Lung microvascular endothelial cell (primary cell): ENCODE measurements at places on chromosomes 13 and 19.

- DNase-seq = peak; percentile 80
Observed at GRCh38 chr13:36275190-36276002, 22.2 kb downstream of the CCDC169 start.

GRCh38 chr19:11356676-11357550 is 1.7 kb downstream of the PLPPR2 start:
- no peak for DNase-seq

DNA sequence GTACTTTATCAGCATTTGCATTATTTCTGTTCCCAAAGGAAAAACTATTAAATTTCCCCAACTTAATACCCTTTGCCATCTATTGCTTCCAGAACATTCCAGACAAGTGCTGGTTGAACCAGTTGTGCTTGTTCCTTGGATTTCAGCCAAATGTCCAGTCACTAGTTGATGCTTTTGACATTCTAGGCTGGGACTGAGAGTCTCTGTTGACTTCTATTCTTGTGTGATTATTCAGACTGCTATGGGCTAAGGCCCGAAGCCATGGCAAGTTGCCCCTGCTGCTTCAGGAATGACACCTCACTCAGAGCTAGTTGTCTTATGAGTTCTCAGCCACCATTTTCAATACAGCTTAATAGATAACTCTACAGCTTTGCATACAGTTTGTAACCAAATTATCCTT is 458.1 kb upstream of the ARGLU1 start:
- DNase-seq = peak; percentile 88

DNA sequence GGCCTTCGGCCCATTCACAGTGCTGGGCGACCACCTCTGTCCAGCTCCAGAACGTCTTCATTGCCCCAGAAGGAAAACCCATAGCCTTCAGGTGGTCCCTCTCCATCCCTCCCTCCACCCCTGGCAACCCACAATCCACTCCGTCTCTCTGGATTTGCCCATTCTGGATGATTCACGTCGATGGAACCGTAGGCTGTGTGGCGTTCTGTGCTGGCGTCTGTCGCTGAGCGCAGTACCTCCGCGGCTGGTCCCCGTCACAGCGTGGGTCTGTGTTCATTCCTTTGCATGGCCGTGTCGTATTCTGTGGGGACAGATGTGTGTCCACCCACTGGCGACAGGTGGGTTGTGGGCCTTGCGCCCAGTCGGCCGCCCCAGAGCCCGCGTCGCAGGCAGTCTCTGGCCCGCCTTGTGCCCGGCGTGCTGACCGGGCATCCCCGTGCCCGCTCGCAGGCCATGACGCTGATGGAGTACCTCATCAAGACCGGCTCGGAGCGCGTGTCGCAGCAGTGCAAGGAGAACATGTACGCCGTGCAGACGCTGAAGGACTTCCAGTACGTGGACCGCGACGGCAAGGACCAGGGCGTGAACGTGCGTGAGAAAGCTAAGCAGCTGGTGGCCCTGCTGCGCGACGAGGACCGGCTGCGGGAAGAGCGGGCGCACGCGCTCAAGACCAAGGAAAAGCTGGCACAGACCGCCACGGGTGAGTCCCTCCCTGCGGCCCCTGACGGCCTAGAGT is 10.1 kb downstream of the EPN1 start:
- no peak for DNase-seq

GRCh38 chr13:94860981-94861407 is 148.6 kb upstream of the SOX21 start:
- peak; percentile 72 for DNase-seq
